ENCODE measurements at places on chromosomes 1 and 21.

DNA sequence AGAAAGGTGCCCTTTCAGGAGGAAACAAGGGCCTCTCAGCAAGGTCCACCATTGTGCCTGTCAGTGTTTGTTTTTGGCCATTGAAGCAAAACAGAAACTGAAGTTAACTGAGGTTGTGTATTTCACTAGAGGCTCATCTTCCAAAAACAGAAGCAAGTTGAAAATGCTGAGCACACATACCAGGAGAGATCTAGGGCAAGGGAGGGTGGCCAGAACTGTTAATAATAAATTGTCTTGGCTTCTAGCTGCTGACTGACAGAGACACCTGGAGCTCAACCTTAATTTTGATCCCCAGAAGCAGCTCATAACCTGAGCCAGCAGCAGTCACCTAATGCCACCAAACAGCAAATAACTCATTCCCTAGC lies 5.2 kb downstream of the AGMAT start:
- DNase-seq: no peak

- DNase-seq: no peak
Observed at GRCh38 chr21:31872072-31872451, 758 bp upstream of the HUNK start.

DNA sequence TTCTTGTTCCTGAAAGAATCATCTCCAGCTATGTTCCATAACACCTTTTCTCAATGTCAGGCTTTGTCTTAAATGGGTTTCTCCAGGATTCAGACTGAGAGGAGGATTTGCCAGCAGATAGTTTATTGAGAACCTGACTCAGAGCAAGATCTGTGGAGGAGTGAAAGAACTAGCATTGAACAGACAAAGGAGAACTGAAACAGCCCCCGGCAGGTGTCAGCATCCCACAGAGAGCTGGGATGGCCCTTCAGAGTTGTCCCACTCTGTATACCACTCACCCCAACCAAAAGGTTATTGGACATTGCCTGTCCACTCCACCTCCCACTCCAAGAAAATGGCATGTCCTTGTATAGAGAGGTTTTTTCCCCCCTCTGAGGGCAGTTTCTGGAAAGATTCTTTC lies 270.7 kb downstream of the PAPPA2 start:
- DNase-seq: no peak

DNA sequence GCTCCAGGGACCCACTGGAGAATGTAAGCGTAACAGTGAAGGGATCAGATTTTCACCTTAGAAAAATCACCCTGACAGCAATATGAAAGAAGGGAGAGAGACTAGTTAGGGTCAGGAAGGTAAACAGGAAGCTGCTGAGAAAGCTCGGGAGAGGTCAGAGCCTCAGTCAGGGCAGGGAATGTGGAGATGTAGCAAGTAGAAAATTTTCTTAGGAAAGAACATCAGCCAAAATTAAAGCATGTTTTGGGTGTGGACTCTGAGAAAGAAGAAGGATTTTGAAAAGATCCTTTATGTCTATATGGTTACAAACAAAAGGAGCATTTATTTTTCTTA lies 16.7 kb upstream of the ERICH3 start:
- DNase-seq: no peak

- DNase-seq: no peak
Observed at GRCh38 chr1:201419746-201420607, 1.6 kb downstream of the TNNI1 start.

DNA sequence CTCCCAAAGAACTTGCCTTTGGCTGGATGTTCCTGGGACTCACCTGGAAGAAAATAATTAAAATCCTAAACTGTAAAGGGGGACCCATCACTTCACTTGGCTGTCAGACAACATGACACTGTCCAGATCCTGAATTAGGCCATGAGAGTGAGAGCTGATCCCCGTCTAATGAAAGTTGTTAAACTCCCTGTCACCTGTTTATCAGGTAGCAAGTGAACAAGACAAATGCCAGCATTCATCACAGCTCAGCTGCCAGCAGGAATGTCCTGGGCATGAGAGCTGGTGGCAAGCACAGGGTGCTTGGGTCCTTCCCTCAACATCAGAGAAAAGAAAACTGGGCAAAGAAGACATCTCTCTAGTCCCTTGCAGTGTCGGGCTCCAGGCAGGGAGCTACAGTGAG lies 23.8 kb downstream of the PMVK start:
- no peak for DNase-seq

GRCh38 chr1:192438737-192439136 lies 121.9 kb downstream of the RGS21 start:
- DNase-seq: no peak

DNA sequence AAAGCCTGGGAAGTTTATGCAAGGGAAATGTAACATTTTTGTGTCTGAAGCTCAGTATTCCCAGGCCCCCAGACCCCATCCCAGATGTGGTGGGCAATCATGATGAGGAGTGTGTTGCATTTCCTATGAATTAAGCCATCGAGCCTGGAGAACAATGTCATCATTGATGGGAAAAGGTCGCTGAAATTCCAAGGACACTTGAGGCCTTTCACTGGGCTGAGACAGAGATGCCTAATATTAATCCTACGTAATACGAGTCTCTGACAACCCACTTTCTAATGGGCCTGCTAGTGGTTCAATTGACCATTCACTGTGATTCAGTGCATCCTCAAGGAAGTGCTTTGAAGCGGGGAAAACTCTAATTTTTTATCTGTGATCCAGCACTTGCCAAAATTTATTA lies 291.6 kb downstream of the PLPP3 start:
- no peak for DNase-seq

- DNase-seq: no peak
Observed at GRCh38 chr21:35853321-35854239, 206.7 kb downstream of the SETD4 start.

DNA sequence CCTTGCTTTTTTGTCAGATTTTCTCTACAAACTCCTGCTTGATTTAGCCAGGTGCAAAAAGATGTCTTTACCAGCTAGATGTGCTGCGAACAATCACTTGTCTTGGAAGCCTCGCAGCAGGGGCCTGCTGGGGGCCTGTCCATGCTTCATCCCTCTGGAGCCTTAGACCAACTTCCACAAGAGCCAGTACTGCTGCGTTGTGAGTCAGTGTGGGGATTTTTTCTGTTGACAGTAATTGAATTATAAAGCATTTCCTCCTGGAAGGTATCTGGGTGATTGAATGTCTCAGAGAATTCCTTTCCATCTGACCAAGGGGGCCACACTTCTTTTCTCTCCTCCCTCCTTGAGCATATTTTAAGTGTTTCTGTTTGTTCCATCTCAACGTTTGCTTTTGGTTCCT lies 40.4 kb upstream of the LDLRAP1 start:
- DNase-seq: no peak

- DNase-seq: no peak
Observed at GRCh38 chr1:20076223-20076622, 6.2 kb downstream of the PLA2G5 start.

GRCh38 chr21:43718872-43719747 lies at the start of gene PDXK:
Gene PDXK, plus strand, starts transcription at chr21:43719129. Its CDS starts 166 bp downstream, at chr21:43719295.
- DNase-seq: peak; percentile 71

DNA sequence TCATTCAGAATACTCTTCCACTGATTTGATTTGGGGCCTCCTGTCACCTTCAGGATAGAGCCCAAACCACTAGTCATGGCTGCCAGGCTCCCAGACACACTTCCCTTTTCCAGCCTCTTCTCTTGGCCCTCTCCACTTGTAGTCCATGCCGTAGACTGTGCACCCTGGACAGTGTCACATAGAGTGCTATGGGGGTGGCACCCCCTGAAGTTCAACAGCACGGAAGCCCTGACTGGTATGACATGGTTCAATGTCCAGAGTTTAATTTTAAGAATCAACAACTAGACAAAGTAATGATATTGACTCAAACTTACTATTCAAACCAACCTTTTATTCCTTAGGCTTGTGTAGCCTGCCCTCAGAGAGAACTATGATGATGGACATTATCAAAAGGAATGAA lies 22.3 kb downstream of the FMO2 start:
- no peak for DNase-seq

- no peak for DNase-seq
Observed at GRCh38 chr1:203572134-203572625, 54.5 kb upstream of the ATP2B4 start.

- no peak for DNase-seq
Observed at GRCh38 chr1:235317168-235317567, 10.8 kb downstream of the ARID4B start.

DNA sequence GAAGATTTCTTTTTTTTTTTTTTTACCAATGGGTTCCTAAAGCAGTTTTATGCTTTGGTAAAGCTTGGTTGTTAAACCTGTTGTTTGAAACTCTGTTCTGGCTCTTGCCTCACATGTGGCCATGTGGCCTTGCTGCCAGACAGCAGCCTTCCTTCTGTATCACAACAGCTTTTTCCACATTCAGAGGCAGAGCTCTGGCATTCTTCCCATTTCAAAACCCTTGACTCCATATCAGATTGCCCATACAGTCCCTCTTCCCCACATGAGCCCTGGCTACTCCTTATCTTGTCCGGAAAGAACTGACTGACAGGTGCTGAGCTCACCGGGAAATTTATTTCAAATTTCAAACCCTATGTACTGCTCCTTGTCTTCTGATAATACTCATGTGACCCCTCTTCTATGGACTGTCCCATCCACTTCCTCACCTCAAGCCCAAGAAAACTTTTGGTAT lies 38.5 kb upstream of the LAX1 start:
- DNase-seq: no peak

- DNase-seq: no peak
Observed at GRCh38 chr1:91712393-91712792, 173.6 kb downstream of the TGFBR3 start.

- no peak for DNase-seq
Observed at GRCh38 chr1:96538111-96538641, 183.4 kb upstream of the PTBP2 start.

DNA sequence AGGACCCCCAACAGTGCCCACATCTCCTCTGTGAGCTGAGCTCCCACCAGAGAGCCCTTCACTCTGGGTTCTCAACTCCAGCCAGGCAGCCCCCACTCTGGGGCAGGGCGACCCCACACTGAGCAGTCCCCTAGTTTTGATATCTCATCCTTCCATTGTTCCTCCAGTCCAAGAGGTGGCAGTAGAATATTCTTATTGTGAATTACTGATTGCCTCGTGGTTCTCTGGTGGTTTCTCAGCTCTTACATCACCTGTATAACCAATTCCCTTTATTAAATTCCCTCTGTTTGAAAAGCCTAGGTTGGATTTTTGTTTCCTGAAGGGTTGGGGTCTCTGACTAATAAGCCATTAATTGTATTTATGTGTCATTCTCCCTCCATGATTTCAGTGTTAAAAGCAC lies 407.5 kb downstream of the SETD4 start:
- DNase-seq: no peak

GRCh38 chr1:202571719-202572339 lies 138.4 kb downstream of the SYT2 start:
- peak; percentile 13 for DNase-seq

GRCh38 chr1:232454227-232454886 lies 175.6 kb downstream of the SIPA1L2 start:
- no peak for DNase-seq

- DNase-seq: no peak
Observed at GRCh38 chr1:93714356-93714755, 32.7 kb upstream of the BCAR3 start.

GRCh38 chr1:184485751-184486723 lies 99.2 kb downstream of the C1orf21 start:
- no peak for DNase-seq

DNA sequence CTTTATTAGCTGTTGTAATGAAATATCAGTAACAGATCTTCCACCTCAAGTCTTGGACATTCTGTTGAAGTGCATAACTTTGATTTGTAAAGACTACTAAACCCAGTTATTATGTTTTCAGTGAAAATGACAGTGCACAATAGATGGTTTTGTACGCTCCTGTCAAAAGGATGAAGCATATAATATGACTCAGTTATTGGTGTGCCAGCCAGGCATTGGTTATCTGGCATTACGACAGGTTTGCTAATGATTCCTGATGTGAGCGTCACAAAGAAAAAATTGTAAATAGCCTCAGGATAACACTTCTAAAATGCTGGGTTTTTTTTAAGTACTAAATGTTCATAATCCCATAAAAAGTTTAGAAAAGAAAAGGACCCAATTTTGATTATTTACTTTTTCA lies 147.9 kb downstream of the MAGI3 start:
- DNase-seq: no peak

GRCh38 chr1:44828841-44829440 lies 14.1 kb downstream of the PTCH2 start:
- no peak for DNase-seq

- no peak for DNase-seq
Observed at GRCh38 chr21:27380303-27380702, 413.4 kb upstream of the ADAMTS5 start.

- peak; percentile 50 for DNase-seq
Observed at GRCh38 chr1:89757532-89757931, 63.3 kb upstream of the LRRC8D start.

- DNase-seq: no peak
Observed at GRCh38 chr1:218817071-218817470, 356.6 kb upstream of the LYPLAL1 start.

DNA sequence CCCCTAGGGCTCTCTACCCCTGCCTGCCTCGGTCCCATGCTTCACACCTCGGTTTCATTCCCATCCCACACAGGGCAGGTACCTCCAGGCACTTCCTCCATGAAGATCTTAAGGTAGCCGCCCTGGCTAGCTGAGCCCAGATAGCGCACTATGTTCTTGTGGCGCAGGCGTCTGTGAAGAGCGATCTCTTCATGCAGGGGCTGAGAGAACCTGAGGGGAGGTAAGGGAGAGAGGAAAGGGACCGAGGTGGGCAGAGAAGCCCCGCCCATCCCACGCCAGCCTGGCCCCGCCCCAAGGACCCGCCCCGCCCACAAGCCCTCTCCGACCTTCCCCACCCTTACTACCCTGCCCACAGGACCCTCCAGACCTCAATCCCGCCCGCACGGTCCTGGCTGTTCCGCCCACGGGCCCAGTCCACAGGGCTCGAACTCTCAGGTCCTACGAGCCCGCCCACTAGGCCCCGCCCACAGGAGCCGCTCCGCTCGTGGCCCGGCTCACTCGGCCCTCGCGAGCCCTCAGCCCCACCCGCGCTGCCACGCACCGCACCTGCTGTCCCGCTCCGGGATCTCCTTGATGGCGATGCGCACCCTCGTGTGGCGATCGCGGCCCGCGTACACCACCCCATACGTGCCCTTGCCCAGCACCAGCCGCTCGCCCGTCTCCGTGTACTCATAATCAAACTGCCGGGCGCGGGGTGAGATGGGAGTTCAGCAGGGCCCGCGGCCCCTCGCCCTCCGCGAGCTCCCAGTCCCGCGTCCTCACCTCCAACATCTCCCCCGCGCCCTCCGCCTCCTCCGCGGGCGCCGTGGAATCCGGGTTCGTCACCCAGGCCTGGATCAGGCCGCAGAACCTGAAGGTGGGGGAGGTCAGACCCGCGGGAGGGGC lies 6.4 kb downstream of the MAP3K6 start:
- peak; percentile 43 for DNase-seq
